ENCODE measurements at places on chromosomes 3 and 15. TPM values are rescaled to one million over a fixed set of nuclear protein-coding genes. Genes with fewer than 3 reads are reported as not detected.

DNA sequence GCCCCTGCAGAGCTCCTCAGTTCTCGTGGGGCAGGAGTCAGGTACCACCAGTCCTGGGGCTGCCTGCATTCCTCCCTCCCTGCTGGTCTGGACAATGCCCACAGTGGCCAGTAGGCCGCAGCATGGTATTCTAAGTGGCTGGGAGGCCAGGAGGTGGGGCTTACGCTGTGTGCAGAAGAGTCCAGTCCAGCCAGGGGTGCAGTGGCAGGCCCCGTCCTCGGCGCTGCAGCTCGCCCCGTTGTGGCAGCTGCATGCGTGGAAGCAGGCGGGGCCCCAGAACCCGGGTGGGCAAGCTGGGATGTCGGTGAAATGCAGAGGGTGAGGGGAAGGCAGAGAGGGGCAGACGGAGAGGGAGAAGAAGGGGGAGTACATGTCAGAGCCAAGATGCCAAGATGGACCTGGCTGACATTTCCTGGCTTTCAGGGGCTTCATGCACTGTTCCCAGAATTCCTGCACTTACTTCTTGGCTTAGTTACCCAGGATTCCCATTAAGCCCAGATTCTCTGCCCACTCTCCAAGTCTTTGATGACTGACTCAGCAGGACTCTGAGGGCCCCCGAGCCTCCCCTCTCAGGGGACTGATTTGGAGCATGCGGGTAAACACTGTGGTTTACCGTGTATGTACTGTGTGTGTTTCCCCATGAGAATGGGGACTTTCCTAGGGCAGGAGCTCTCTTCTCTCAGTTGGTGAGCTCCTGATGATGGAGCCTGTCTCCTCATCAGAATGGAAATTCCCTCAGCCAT, 47.5 kb downstream of the RAB11A start:
- no peak overlapping the region for H3K4me3 ChIP-seq
- H3K36me3 ChIP-seq: no peaks in the 10 kb centered on the region
- H3K4me1 ChIP-seq: peaks cover 30% of the 10 kb centered on the region
- H3K27ac ChIP-seq: peak overlapping the region; percentile 54

The NEK10 gene
- total RNA-seq: 0.07 TPM

The PLIN1 gene
- total RNA-seq: 0.17 TPM

The FGF12 gene
- not detected for total RNA-seq

The TBC1D2B gene
- total RNA-seq: 57.1 TPM

DNA sequence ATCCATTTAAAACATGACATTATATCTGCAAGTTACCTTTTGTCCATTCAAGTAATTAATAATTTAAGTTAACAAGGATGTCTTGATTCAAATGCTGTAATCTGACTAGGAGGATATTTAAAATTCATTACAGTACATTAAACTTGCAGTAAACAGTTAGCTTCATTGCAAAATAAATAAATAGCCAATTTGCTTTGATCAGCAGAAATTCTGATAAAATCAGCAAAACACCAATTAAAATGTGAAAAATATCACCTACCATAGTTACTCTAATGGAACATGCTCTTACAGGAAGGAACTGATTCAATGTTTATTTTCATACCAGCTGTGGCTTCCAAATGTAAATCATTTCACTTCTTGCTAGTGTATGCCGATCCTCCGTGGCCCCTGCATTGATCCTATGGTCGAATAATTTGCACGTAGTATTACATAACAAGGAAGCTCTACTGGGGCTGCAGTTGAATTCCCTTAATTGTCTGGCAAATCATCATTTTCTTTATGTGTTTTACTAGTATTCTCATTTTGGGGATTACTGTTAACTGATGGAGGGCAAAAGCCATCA, 150.7 kb downstream of the FOXB1 start:
- H3K4me3 ChIP-seq: no peak overlapping the region
- peaks cover 3% of the 10 kb centered on the region for H3K4me1 ChIP-seq
- no peak overlapping the region for H3K27ac ChIP-seq
- no peak for DNase-seq

GRCh38 chr15:95266451-95267061, 1035.2 kb downstream of the MCTP2 start:
- no peak overlapping the region for H3K27ac ChIP-seq
- H3K4me3 ChIP-seq: no peak overlapping the region
- no peaks in the 10 kb centered on the region for H3K36me3 ChIP-seq
- H3K27me3 ChIP-seq: peaks cover 12% of the 10 kb centered on the region

All from activated naive CD4-positive, alpha-beta T cell treated with anti-CD3 and anti-CD28 coated beads for 36 hours (primary cell).